Activated CD4-positive, alpha-beta memory T cell treated with anti-CD3 and anti-CD28 coated beads, Interleukin-2, amount 10 ng/mL, durations not matched to agents 7 days and 5 days (primary cell): ENCODE measurements at places on chromosomes 6 and 20.

- DNase-seq: peak; percentile 25
Measured at GRCh38 chr20:36606158-36607066, 833 bp downstream of the RAB5IF start.

- DNase-seq: no peak
Measured at GRCh38 chr6:22878706-22879105, 309.3 kb downstream of the HDGFL1 start.

- DNase-seq: no peak
Measured at GRCh38 chr6:103538381-103538780, 1321.3 kb downstream of the HACE1 start.

DNA sequence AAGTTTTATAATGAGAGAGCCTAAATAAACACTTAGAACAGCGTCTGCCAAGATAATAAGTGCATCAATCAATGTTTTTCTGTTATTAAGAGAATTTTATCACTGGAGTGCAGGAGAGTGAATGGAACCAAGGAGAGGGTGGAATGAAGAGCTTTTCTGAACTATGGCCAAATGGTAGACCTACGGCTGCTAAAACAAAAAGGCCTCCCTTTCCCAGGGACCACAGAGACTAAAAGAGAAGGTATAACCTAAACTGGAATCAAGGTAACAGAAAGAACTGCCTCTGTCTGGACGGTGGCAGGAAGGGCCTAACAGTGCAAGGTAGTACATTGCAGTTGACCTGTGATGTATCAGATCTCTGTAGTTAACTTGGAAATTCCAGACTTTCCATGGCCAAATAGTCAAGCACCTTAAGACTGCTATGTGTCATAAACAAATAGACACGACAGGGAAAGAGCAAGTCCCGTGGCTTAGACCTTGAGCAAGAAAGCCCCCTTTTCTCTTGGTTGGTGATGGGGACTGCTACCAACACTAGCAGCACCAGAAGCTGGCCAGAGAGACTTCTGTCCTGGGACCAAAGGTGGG lies 5.5 kb downstream of the CNKSR3 start:
- DNase-seq: no peak

DNA sequence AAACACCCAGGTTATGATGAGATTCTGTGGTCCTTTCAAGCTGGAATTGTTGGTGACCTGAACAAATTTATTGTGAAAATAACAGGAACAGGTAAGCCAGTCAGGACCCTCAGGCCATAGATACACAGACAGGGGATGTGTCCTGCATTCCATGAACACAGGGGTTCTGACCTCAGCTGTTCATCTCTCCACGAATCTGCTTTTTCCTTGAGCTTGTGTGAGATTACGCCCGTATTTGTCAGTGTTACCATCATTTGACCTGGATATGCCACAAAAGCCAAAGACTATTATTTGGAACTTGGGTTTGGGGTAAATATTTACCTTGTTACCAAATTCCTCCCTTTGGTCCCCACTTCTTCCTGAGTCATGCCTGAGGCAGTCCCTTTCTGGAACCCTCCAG lies 288.9 kb downstream of the PREX1 start:
- no peak for DNase-seq

- DNase-seq: no peak
Measured at GRCh38 chr6:14113976-14114375, 3.6 kb upstream of the CD83 start.

- DNase-seq: no peak
Measured at GRCh38 chr6:113457198-113457597, 399.9 kb upstream of the MARCKS start.

DNA sequence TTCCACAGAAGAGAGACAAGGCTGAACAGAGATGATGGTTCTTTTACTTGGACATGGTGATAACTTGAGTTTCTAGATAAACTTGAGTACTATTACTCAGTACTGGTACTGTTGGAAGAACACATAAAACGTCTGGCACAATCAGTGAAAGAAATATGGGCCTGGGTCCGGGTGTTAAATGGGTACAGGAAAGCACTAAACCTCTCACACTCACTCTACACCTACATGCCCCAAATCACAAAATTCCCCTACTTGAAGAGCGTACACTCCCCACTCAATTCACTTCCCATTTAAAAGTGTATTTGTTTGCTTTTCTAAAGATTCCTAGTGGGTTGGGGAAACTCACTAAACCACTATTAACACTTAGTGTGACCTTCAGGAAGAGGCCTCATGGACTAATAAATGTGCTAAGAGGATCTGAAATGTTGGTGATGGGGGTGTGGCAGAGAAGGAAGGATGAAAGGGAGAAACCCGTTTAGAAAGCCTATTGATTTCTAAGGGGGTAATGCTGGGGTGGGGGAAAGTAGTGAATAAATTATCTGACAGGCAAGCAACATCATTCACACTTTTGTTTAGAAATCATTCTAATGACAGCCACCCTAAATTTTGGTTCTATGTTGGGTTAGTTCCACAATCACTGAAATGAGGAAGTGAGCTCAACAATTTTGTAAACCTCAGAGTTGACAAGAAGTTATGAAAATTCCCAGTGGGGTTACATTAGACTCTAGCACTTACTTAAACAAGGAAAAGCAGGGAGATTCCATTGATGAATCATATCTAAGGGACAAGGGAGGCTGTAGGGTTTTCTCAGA lies 222.6 kb upstream of the MARCKS start:
- DNase-seq: no peak

DNA sequence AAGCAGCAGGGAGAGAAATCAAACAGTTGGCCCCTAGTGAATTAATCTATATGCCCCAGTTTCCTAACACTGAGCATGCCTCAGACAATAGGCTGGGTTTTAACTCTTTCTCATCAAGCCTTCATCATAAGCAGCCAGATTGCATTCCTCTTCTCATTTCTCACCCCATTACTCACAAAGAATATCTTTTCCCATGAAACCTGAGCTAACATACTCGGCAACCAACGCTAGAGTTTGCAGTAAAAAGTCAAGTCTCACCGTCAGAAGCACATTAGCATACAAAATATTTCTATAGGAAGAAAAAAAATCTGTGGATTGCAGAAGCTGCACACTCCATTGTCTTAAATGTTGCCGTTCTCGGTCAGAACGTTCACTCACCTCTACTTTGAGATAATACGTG lies 429.9 kb upstream of the ARID1B start:
- no peak for DNase-seq

GRCh38 chr6:20891161-20891560 lies 356.9 kb downstream of the CDKAL1 start:
- DNase-seq: no peak

DNA sequence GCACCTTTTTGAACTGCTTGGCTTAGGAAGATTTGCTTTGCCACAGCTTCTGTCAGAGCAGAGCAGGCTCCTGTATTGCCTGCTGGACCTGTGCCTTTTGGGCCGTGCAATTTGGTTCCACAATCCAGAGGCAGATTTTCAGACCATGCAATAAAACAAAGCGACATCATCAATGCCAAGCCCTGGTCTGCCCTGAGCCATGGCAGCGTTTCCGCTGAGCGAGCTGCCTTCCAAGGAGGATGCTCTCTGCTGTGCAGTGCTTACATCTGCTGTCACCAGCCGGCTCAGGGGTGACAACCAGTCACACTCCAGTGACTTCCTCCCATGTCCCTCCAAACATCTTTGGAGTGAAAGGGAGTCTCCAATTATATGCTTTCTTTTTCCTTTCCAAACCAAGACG lies 282.2 kb downstream of the CDH26 start:
- DNase-seq: no peak

DNA sequence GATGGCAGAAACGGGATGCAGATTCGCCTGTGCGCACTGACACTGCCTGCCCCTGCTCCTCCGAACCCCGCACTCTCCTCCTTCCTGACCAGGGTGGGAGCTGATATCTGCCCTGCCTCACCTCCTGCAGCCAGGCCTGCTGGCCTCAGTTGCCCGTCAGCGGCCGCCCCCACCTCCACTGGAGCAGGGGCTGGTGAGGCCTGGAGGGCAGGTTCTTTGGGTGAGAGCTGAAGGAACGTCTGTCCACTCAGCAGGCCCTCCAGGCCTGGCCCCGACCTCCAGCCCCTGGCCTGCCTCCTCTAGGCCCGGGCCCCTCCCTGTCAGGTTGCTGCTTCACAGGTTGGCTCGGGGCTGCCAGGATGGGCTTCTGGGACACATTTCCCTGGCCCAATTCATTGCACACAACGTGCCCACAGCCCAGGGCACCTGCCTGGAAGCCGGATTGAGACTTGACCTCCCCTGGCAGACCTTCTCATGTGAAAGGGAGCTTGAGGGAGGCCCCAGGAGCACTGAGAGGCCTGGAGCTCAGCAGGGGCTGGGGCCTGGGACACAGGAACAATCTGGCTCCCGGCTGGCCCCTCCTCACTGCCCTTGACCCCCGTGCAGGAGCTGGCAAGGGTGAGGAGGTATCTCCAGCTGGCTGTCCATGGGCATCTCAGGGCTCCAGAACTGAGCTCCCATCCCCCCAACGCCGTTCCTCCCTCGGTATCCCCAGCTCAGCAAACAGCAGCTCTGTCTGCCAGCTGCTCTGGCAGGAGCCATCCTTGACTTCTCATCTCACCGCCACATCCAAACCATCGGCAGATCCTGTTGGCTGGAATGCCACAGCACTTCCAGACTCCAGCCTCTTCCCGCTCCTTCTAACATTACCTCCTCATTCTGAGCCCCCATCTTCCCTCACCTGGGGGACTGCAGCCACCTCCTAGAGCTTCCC lies 39.5 kb downstream of the SPDEF start:
- DNase-seq: no peak

- DNase-seq: no peak
Measured at GRCh38 chr20:63314015-63314471, 21.1 kb downstream of the COL20A1 start.

GRCh38 chr6:1597121-1597744 lies 12.5 kb upstream of the FOXC1 start:
- DNase-seq: no peak

DNA sequence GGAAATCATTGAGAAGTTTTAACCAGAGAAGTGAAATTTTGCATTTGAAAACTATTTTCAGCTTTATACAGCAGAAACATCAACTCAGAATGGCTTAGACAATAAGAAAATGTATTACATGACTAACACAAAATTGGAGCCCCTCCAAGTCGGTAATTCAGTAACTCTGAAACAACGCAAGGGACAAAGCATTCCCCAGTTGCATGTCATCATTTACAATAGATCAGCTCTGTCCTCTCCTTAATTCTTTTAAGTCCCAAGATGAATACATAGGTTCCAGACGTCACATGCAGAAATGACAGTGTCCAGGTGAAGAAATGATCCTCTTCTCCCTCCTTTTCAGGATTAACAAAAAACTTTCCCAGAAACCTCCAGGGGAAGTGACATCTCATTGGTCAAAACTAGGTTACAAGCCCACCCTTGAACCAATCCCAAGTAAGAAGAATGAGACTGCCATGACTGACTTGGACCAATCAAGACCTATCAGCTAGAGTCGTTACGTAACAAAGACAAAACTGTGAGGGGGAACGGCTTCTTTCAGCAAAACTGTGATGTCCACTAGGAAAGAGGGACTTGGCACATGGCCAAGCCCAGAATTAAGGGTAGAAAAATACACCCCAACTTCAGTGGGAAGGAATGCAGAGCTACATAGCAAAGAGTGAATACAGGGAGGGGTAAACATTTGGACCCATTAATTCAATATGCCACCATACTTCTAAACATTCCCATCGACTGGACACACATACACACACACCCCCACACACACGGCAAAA lies 149.8 kb upstream of the PRND start:
- DNase-seq: no peak

DNA sequence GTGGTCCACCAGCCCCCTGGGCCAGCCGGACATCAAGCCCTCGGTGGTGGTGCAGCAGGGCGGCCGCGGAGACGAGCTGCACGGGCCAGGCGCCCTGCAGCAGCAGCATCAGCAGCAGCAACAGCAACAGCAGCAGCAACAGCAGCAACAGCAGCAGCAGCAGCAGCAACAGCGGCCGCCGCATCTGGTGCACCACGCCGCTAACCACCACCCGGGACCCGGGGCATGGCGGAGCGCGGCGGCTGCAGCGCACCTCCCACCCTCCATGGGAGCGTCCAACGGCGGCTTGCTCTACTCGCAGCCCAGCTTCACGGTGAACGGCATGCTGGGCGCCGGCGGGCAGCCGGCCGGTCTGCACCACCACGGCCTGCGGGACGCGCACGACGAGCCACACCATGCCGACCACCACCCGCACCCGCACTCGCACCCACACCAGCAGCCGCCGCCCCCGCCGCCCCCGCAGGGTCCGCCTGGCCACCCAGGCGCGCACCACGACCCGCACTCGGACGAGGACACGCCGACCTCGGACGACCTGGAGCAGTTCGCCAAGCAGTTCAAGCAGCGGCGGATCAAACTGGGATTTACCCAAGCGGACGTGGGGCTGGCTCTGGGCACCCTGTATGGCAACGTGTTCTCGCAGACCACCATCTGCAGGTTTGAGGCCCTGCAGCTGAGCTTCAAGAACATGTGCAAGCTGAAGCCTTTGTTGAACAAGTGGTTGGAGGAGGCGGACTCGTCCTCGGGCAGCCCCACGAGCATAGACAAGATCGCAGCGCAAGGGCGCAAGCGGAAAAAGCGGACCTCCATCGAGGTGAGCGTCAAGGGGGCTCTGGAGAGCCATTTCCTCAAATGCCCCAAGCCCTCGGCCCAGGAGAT lies 1.0 kb downstream of the POU3F2 start:
- DNase-seq: no peak

DNA sequence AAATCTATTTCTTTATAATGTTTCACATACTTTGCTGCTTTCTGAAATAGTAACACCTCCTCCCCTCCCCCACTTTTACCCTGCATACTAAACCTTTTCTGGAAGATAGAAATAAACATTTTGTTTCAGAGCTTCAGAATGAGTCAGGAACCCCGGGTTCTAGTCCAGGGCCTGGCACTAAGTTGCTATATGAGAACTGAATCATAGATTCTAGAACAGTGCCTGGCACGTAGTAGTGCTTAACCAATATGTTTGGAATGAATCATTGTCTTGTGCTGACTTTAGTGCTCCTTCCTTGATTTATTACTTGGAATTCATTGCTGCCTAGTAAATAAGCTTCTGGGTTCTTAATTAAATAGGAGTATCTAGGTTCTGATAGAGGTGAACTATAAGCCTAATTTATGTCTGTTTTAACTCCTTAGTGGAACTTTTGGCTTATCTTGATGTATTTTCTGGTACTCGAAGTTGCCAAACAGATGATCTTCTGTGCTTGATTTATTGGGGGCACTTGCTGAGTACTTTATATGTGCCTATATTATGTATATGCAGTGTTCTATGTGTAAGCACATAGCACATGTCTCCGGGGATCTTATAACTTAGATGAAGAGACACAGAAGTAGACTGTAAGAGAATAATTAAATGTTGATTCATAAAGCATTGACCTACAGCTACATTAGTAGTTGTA lies 18.6 kb downstream of the TAB2 start:
- DNase-seq: peak; percentile 45

- no peak for DNase-seq
Measured at GRCh38 chr20:43947316-43947710, 32.7 kb downstream of the TOX2 start.

DNA sequence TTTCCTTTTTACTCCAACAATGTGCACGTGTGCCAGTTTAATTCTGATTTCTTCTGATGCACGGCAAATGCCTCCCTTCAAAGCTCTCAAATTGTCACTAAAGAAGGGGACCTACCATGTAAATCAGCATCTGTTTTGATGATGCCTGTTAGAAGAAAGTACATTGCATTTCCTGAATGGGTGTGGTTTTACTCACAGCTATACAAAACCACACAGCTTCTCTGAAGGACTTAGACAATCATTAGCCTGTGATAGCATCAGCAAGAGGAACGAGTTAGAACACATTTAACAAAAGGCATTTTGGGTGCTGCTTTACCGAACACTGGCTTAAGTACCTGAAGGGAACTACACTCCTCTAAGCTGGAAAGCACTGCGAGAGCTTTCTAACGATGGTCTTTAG lies 109.4 kb downstream of the ATXN1 start:
- DNase-seq: peak; percentile 29

- peak; percentile 66 for DNase-seq
Measured at GRCh38 chr20:63942250-63942951, 13.8 kb downstream of the UCKL1 start.

GRCh38 chr20:23086056-23086566 lies at the start of gene CD93:
Gene CD93 (minus strand): TSS chr20:23086324. CDS start chr20:23086192, 132 bp downstream.
- peak; percentile 57 for DNase-seq
